ENCODE measurements at places on chromosomes 3 and 15.

DNA sequence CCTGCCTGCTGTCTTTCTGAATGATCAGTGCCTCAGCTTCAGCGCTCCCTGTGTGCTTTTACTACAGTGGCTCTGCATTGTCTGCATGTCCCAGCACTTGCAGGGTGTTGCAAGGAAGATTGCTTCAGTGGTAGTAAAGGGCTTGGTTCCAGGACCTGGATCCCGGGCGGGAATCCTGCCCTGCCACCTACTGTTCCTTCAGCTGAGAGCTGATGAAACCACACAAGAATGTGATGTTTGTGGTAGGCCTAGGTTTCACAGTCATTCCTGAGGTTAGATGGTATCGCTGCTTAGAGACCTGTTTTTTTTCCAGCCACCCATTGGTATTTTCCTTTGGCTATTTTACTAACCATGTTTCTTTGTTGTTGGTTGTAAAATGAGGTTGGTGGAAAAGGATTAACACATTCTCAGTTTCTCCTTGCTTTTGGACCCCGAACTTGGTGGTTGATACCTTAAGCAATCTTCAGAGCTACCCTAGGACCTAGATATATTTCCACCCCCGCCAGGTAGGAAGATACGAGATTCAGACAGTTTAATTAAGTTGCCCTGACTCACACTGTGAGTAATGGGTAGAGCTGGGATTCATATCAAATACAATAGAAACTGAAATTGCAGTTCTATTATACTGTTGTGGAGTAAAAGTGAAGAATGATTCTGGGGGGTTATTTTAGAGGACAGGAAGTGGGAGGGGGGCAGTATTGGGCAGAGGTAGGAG is 11.4 kb downstream of the GPR87 start:
- DNase-seq = peak; percentile 91

DNA sequence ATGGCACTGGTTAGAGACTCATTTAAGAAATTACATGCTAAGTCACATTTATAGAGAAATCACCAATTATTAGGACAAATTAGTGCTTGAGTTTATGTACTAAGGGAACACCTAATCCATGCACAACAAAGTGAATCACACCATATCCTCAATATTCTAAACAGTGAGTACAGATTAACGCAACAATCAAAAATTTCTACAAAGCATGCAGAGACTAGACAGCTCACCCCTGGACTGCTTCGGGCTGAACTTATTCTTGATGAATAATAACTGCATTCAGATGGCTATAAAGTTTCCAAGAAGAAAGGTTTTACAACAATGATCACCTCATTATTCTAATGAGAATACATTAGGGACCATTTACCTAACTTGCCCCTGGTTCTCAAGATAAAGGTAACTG is 66.5 kb downstream of the LRRFIP2 start:
- no peak for DNase-seq

DNA sequence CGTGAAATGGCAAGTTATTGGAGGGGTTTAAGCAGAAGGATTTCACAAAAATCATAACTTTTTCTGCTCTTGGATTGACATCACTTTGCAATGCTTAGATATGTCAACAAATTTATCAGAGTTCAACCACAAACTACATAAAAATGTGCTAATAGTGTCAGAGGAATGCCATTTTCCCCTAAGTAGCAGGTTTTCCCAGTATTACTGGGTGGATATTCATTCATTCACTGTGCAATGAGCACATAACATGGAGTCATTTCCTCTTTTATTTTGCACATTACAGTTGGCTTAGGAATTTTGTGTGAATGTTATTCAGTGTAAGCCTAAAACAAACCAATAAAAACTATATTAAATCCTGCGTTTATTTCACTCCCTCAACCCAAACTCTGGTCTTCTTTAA is 537.3 kb upstream of the MCTP2 start:
- no peak for DNase-seq

DNA sequence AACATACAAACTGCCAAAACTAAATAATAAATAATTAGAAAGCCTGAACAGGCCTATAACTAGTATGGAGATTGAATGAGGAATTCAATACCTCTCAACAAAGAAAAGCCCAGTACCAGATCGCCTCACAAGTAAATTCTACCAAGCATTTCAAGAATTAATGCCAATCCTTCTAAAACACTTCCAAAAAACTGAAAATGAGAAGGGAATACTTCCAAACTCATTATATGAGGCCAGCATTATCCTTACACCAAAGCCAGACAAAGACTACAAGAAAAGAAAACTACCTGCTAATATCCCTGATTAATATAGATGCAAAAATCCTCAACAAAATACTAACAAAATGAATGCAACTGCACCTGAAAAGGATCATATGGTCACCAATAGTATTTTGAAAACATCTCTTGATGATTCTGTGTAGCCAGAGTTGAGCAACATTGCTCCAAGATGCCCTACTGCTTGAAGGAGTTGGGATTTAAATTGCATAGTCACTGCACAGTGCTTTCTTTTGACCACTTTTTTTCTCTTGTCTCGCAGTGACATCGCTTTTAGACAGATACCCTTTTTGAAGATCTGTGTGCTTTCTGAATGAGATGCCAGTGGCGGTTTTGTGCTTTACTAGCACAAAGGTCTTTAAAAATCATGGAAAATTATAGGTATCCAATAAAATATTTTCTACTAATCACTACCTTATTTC is 487.2 kb upstream of the RASGRP1 start:
- no peak for DNase-seq

DNA sequence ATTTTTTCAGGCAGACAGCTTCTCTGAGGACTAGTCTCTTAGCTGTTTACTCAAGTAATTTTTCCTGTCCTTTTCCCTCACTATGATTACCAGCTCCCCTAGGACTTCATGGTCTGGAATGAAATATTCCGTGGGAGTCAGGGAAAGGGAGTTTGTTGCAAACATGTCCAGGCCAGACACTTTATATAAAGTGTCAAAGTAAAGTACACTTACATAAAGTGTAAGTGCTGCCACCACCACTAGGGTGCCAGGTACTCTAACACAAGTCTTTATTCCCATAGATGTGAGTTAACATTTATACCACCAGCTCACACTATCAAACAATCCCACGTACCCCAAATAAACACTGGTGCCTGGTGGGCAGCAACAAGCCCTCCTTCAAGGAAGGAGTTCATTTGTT is 179.8 kb downstream of the SNRPN start:
- no peak for DNase-seq

- no peak for DNase-seq
Observed at GRCh38 chr3:44478055-44478468, 592 bp upstream of the ZNF445 start.

DNA sequence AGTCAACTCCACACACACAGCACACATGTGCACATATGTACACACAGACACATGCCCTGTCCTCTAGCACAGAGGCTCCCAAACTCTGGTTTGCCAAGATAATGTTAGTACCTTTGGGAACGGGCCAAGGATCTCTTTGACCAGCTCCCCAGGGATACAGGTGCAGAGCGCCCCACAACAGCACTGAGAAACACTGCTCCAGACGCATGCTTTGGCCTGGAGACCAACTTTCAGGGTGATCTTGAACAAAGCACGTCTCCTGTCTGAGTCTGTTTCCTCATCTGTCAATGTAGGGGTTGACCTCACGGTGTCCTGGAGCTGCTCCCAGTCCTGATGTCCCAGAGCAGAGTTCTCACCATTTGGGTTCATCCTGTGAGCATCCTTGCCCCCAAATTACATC is 15.9 kb upstream of the SKOR1 start:
- DNase-seq = no peak

GRCh38 chr3:46677411-46677726 is 16.1 kb downstream of the ALS2CL start:
- DNase-seq = no peak

DNA sequence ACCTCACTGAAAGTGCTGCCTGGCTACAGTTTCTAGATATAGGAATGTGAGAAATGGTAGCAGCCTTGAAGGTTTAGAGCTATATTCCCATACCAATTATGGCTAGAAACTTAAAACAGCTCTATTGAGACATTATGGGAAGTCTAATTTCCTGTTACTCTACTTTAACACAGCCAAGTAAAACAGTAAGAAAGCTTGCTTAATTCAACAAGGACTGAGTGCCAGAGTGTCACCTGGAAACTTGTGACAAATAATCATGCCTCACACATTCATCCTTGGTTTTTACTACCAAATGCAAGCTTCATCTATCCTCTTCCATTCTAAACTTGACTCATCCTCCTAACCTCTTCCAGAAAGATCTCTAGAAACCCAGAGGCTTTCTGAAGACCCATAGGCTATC is 41.7 kb downstream of the UBE3A start:
- DNase-seq = no peak

GRCh38 chr3:152335273-152335672 is 66.5 kb downstream of the MBNL1 start:
- no peak for DNase-seq

GRCh38 chr3:14150491-14151230 is 25.8 kb downstream of the TMEM43 start:
- DNase-seq = no peak

GRCh38 chr15:56295433-56295832 is 51.8 kb upstream of the RFX7 start:
- DNase-seq = no peak
